ENCODE measurements at places on chromosomes 2 and 18.

DNA sequence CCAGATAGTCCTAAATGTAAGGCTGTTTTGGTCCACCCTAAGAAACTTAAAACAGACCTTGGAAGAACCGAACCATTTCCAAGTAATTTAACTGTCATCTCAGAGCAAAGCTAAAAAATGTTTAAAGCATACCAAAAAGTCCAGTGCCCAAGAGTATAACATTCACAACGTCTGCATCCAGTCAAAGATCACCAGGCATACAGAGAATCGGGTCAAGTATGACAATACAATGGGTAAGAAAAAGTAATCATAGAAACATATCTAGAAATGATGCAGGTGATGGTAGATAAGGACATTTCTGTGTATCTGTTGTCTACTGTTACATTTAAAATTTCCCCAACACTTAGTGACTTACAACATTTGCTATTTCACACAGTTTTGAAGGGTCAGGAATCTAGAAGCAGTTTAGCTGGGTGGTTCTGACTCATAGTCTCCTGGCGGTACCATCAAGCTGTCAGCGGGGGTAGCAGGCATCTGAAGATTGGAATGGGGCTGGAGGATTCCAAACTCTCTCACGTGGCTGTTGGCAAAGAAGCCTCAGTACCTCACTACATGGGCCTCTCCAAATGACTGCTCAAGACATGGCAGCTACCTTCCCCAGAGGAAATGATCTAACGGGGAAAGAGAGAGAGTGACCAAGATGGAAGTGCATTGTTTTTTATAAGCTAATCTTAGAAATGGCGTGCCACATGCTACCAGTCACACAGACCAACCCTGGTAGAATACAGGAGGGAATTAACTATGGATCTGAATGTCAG lies 36.6 kb upstream of the DYNC2LI1 start:
- H3K27me3 ChIP-seq, result no peaks in the 10 kb centered on the region
- no peaks in the 10 kb centered on the region for H3K4me1 ChIP-seq
- H3K36me3 ChIP-seq, result no peaks in the 10 kb centered on the region
- H3K4me3 ChIP-seq, result no peak overlapping the region

- no peak for DNase-seq
- H3K4me3 ChIP-seq, result no peak overlapping the region
- peaks cover 25% of the 10 kb centered on the region for H3K4me1 ChIP-seq
- H3K36me3 ChIP-seq, result no peaks in the 10 kb centered on the region
These were observed 46.2 kb downstream of the TRIB2 start for GRCh38 chr2:12762976-12763375.

- H3K27me3 ChIP-seq, result no peaks in the 10 kb centered on the region
- no peak for DNase-seq
- no peak overlapping the region for H3K27ac ChIP-seq
- no peak overlapping the region for H3K4me3 ChIP-seq
- no peaks in the 10 kb centered on the region for H3K36me3 ChIP-seq
- H3K4me1 ChIP-seq, result peaks cover 18% of the 10 kb centered on the region
These were observed 81.0 kb downstream of the EPC2 start for GRCh38 chr2:148725564-148725963.

DNA sequence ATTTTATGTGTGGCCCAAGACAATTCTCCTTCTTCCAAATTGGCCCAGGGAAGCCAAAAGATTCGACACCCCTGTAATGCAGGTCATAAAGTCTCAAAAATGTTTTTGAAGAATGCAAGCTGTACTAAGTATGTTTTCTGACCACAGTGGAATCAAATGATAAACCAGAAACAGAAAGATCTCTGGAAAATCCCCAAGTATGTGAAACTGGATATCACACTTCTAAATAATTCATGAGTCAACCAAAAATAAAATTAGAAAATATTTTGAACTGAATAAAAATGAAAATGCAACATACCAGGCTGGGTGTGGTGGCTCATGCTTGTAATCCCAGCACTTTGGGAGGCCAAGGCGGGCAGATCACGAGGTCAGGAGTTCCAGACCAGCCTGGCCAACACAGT lies 34.1 kb upstream of the UBE2F start:
- no peaks in the 10 kb centered on the region for H3K4me1 ChIP-seq
- no peaks in the 10 kb centered on the region for H3K36me3 ChIP-seq
- no peak for DNase-seq
- H3K27ac ChIP-seq, result no peak overlapping the region

- no peak overlapping the region for H3K4me3 ChIP-seq
- no peaks in the 10 kb centered on the region for H3K27me3 ChIP-seq
- no peak for DNase-seq
- no peaks in the 10 kb centered on the region for H3K4me1 ChIP-seq
These were observed 79.5 kb upstream of the ALPP start for GRCh38 chr2:232299084-232299483.

DNA sequence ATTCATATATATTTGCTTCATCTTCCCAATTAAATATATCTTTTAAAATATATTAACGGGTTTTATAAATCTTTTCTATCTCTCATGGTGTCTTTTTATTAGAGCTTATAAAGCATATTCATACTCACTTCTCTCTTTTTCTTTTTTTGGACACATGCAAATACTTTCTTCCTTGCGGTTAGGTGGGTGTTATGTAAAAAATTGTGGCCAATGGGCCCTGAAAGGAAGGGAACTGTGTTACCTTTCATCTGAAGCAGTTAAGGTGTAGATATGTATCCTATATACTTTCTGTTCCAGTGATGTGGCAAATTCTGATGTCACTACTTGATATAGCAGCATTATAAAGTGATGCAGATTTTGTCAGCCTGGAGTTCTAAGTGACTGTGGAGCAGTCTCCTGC lies 714.5 kb downstream of the PLCL1 start:
- no peaks in the 10 kb centered on the region for H3K27me3 ChIP-seq

- H3K4me1 ChIP-seq, result no peaks in the 10 kb centered on the region
- H3K27ac ChIP-seq, result no peak overlapping the region
- no peaks in the 10 kb centered on the region for H3K36me3 ChIP-seq
- no peak overlapping the region for H3K4me3 ChIP-seq
- H3K27me3 ChIP-seq, result no peaks in the 10 kb centered on the region
These were observed 90.1 kb downstream of the KLHL29 start for GRCh38 chr2:23475036-23475435.

DNA sequence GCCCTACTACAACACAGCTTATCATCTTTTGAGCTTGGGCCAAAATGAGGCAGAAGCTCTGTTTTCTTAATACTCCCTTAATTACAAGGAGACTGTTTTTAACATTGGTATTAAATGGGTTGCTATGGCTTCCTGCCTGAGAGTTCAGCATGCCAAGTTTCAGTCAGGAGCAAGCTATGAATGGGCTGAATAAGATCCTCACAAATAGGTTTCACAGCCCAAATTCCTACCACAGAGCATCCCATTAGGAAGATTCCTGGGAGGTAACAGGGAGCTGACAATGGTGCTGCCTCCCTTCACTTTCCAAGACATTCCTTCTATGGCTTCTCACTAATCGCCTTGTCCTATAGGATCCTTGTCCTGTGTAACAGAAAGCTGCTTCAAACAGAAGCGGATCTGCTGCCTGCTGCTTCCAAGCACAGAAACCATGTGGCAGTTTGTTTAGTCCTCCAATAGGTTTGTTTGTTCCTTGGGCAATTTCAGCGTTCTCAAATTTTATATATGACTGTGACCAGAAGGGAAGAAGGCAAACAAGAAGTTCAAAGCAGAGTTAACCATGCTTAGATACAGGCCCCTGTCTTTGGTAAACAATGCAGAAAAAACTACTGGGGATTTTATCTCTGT lies 70.9 kb downstream of the NCKAP5 start:
- H3K4me3 ChIP-seq, result no peak overlapping the region
- H3K27me3 ChIP-seq, result no peaks in the 10 kb centered on the region
- peaks cover 23% of the 10 kb centered on the region for H3K4me1 ChIP-seq
- no peak overlapping the region for H3K27ac ChIP-seq
